Right renal cortex interstitium (tissue), 3 donors: ENCODE measurements at places on chromosomes 5 and 9.

DNA sequence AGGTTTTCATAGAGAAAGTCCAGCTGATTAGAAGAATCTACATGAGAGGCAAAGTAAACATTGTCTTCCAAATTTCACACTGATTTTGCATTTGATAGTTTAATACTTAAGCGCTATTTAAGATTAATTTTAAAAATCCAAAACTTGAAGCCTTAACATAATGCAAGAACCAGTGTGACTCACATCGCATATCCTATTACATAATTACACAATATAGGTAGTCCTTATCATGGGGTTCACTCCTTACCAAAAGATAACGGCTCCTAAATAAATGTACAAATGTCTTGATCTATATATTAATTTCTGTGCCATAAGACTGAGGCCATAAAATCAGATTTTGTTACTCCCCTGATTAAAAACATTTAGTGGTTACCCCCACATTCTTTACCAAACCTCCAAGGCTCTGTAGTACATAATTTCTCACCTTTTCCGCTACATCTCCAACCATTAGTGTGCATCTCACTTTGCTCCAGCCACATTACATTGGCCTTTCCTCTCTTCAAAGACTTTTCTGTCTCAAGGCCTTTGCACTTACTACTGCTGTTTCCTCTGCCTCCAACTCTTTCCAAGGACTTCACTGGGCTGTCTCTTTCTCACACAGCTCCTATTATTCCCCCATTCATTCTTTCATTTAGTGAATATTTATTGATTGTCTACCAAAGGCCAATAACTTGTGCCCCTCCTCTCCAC, 1.0 kb downstream of the RIOK2 start:
- DNase-seq = no peak

DNA sequence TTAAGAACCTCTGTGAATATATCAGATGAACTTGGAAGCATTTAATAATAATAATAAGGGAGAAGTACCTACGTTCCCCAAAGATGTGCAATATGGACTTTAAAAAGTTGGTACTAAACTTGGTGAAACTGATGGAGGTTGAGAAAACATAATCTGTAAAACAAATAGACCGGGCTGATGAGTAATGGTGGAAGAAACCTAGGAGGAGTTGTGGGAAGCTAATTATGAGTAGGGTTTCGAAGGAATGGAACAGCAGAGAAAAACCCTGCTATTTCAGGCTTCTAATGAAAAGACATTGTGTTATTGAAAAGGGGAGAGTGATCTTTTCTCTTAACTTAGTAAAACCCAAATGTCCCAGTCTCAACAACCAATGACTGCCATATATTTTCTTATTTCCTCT, 229.3 kb downstream of the PCSK1 start:
- DNase-seq = no peak

GRCh38 chr5:146560205-146560812, 44.3 kb upstream of the GPR151 start:
- no peak for DNase-seq

DNA sequence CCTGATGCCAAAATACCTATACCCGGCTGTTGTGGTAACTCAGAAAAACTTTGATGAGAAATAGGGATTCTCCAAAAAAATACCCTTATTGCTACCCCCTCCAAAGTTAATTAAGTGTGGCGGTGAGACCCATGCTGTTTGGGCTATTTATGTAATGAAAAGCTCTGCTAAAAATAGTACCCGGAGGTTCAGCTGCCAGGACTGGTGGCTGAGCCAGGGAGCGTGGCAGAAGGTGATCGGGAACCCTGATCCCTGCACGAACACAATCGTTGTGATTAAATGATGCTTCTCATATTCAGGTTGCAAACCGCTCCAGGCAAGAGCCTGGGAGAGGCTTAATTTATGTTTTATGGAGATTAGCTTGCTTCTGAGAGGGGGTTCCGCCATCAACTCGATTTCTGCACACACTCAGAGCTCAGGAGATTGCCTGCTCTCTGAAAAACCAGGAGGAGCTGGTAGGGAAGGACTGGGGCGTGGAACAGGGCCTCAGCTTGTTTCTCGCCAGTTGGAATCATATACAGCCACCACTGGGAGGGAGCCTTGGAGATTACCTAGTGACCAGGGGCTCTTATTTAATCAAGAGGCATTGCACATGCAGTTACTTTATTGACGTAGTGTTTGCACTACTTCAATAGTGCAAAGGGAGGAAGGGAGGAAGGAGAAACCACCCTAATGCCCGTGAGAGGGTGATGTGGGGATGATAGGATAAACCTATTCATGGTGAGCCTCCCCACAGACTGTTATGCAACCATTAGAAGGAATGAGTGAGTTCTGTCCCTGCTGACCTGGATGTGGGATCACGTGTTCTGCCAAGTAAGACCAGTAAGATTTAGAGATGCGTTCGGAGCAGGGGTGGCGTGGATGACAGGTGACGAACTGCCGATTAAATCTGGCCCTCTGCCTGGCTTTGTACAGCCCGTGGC, 23.4 kb downstream of the HRH2 start:
- DNase-seq = no peak

GRCh38 chr5:119785057-119785456, 155.7 kb downstream of the FAM170A start:
- DNase-seq = no peak
